ENCODE measurements at places on chromosomes 6 and 20.

GRCh38 chr20:44955270-44955669 is 4.9 kb downstream of the TOMM34 start:
- no peak for DNase-seq

- DNase-seq, result peak; percentile 4
These were observed 46.2 kb upstream of the SUPT3H start for GRCh38 chr6:45423824-45424450.

GRCh38 chr6:21451546-21452013 is 142.0 kb upstream of the SOX4 start:
- no peak for DNase-seq

DNA sequence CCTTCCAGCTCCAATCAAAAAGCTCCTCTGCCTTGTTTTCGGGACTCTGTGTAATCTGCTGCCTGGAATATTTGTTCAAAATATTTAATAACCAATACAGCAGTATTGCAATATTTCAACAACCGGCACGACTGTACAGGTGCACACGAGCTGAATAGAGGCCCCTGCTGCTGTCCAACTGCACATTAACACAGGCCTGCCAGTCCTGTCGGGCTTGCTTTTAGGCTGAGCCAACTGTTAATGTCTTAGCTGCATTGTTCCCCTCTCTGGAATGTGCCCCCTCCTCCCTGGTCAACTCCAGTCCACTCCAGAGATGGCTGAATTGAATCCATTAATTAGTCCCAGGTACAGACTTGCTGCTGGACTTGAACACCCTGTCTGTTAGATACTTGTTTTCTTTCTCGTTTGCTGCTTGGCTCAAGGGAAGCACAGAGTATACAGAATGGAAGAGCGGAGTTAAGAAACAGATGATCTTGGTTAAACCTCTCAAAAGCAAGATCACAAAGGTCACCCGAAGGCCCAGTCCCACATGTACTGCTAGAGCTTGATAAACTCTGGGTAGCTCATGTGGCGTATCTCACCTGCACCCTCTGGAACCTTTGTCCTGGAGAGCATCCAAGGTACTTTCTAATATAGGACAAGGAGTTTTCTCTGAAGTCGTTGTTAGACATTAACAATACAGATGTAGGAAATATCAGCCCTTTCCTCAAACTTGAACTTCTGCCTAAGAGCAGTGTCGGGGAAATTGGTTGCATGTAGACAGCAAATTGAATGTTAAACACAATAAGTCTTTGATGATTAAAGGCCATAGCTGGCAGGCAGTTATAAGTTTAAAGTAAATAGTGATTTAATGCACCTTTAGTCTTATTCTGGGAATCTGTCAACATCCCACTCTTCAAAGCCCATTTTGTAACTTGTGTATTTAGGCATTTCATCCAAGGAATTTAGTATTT is 31.9 kb downstream of the SHLD1 start:
- DNase-seq, result no peak

DNA sequence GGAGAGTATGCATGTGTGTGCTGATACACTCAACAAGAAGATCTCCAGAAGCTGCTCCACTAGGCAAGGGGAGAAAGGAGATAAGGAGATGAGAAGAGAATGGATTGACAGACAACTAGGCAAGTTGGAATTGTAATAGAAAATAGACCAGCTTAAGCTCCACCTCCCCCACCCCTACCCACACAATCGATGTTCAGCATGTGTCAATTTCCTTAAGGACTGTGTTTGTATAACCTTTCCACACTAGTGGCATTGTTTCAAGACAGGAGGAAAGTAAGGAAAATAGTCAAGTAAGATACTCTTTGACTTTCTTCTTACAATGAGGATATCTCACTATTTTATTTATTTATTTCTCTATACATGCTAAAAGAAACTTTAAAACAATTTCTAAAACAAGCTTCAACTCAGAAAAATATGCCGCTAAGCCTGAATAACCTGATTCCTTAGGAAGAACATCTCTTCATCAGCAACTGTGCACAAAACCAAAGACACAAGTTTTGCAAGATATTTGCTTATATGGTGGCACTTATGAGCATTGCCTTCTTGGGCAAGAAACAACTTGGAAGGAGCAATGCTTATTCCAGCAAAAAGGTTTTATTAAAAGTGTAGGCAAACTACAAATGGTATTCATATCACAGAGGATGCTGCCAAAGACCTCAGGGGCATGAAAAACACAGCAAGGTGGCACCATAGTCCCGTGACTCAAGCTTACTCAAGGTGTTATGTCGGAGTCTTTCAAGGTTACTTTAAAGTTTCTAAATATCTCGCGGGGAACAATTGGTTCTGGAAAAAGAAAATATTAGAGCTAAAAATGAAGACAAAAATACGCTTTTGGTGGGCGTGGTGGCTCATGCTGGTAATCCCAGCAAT is 249.1 kb downstream of the COL12A1 start:
- no peak for DNase-seq

GRCh38 chr20:43584448-43585136 is 6.1 kb upstream of the IFT52 start:
- no peak for DNase-seq

DNA sequence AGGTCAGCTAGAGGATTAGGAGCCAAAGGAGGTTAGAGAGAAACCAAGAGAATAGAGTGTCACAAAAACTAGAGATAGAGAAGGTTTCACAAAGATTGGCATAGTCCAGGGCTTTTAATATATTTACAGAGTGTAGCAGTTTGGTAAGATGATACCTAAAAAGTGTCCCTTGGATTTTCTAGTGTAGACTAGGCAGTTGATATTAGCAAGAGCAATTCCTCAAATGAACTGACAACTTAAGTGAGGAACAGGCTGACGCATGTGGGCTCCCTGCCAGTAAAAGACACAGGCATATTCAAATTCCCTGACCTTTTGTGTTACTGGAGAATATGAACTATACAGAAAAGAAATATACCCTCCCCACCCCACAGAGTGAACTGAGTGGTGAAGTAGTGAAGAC is 40.1 kb downstream of the VTA1 start:
- no peak for DNase-seq

DNA sequence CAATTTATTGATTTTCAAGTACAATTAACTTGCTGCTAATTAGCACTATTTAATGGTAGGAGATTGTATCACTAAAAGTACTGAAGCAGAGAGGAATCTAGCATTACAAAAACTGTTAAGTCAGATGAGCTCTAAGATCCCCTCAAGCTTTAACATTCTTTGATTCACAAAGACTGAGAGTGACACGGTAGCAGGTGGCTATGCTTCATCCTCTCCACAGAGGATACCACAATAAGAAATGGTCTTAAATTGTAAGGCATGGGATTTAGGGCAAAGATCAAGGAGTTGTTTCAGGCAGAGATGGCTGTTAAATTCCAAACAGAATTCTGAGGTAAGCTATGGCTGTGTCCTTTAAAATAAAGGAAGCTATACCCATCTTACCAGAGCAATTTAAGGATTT is 67.8 kb upstream of the BEND6 start:
- DNase-seq, result no peak

DNA sequence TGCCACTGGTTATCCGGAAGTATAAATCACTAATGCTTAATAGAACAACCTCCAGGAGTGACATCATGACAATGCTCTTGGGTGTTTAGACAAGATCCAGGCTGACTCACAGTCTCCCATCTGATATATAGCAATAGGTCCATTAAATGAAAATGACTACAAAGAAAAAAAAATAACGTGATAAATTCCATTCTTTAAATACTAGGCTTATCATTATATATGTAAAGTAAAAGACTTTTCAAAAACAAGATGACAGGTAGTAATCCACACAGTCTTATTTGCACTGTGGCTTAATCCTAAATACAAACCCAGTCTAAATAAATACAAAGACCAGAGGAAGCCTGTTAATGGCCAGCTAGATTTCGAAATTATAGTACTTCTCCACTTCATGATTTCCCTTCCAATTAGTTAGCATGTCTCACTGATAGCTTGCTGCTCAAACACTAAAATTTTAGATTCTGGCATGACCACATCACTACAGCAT is 149.1 kb upstream of the BEND3 start:
- DNase-seq, result no peak

DNA sequence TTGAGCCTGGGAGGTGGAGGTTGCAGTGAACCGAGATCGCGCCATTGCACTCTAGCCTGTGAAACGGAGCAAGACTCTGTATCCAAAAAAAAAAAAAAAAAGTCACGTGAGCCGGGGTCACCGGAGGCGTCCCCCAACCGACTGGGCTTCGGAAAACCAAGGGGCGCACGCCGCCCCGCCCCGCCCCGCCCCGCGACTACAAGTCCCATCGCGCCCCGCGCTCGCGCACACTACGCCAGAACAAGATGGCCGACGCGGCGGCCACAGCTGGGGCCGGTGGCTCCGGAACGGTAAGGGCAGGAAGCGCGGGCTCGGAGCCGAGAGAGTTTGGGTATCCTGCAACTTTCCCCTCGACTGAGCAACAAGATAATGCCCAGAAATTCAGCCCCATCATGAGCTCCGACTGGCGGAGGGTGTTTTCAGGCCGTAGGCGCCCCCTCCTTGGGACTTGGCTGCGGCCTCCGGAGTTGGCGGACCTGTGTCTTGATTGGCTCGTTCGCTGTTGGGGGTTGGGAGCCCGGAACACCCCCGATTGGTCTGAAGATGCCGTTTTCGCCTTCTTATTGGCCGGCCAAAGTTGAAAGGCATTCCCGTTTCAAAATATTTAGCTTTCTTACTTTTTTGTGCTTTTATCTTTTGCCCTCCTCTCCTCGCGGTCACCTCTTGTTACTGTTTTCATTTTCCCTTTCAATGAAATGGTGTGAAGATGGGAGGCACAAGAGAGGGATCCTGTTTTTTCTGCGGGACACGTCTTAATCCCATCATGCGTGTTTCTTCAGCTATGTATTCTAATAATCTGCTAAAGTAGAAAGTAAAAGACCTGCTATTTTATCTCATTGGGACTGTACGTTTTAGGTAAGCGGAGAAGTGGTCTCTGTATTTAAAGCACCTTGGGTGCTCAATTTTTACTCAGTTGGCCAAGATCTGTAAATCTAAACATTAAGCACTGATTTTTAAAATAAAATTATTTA is at the start of gene TAF8:
TSS of gene TAF8 (plus strand) at position 228 of the 971 bp plus-strand sequence. CDS start at position 246, 18 bp downstream.
- peak; percentile 89 for DNase-seq

DNA sequence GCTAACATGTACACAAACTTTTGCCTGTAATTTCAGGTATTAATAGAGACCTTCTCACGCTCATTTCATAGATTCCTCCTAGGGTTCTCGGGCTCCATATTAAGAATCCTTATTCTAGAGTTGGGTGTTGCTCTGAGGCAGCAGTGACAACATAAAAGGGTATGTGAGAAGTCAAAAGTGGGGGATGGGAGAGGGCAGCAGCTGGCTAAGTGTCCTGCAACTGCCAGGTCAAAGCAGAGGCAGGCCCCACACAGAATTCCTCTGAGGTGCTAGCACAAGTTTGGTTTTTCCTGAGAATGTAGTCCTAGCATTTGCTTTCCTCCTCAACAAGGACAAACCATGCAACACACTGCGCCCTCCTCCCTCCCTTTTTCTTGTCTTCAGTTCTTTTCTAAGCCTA is 4.6 kb downstream of the NSFL1C start:
- DNase-seq, result no peak

DNA sequence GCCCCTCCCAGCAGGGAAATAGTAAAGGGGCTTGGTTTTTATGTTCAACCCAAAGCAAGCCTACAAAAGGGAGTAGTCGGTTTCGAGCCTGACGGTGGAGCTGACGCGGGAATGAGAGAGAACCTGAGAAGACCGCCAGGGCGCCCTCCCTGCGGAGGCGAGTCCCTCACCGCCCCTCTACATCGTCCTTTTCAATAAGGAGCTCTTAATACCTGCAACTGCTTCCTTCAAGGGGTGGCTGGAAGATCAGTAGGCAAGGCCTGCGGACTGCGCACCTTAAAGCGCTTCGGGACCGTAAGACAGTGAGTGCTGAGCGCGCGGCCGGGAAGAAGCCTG is 709 bp upstream of the ZNF76 start:
- DNase-seq, result no peak

DNA sequence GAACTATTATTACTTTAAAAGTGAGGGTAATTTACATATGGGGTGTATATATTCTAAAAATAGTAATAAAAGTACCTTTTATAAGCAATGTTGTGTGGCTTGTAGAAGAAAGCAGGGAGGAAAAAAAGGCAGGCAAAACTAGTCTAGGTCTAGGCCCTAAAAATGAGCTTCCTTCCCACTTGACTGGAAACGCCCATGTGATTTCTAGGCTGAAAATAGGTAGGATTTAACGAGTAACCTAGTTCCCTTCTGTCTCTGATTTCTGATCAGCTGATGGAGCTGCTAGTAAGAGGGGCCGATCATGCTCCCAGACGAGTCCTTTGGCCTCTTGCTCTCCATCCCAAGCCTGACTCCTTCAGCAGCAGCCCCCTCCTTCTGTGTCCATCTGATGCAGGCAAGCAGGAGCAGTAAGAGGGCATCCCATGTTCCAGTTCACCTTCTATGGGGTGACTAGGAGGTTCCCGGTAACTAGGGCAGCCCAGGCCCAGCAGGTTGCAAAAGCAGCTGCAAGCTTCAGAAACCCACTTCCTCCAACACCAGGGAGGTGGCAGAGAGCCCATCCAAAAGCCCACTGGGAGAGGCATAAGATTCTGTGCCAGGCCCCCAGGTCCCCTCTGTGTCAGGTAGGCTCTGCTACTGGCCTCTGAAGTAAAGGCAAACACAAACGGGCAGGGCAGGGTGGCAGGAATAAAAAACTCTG is 24.4 kb downstream of the TBC1D20 start:
- DNase-seq, result no peak

DNA sequence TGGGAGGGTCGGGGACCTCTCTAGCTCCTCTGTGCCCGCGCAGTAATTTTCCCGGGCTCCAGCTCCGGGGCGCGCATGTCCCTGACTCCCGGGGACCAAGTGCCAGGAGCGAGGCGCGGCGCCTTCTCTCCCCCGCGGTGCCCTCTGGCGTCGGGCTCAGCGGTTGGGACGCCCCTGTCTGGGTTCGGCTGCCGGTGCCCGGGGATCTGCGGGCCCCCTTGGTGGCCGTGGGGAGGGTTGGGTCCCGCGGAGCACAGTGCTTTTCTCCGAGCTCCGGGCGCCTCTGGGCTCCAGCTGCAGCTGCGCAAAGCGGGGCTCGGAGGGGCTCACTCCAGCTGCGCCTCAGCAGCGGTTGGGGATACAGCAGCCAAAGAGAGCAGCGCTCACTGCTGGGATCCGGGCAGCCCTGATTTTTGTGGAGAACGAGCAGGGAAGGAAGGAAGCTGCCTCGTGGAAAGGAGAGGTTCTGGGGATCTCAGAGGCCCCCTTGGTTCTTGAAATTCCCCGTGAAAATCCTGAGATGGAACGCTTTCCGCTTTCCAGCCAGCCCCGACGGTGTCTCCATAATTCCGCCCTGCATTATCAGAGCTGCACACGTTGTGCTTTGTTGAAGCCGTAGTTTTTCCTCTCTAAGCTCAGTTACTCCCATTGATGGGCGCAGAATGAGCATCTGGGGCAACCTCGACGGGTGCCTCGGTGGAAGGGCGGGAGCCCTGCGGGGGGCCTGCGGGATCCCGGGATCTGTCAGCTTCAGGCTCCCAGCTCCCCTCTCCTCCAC is 861 bp downstream of the PPP1R14C start:
- no peak for DNase-seq

GRCh38 chr6:122984393-122984792 is 11.6 kb upstream of the CLVS2 start:
- DNase-seq, result no peak

- DNase-seq, result no peak
These were observed 334.1 kb downstream of the NRN1 start for GRCh38 chr6:5672581-5673011.

Measured in activated CD4-positive, alpha-beta T cell treated with anti-CD3 and anti-CD28 coated beads for 4 hours (primary cell).